ENCODE measurements at places on chromosomes 4 and X. TPM values are rescaled to one million over a fixed set of nuclear protein-coding genes. Genes with fewer than 3 reads are reported as not detected.

Gene PTCHD1
- total RNA-seq = 0.18 TPM

Gene ADAM29
- not detected for total RNA-seq

Gene MAGEC1
- 3.9 TPM for total RNA-seq

Gene NDST3
- total RNA-seq = 0.57 TPM

Gene ITM2A
- total RNA-seq = not detected

Gene MUC7
- not detected for total RNA-seq

Gene IL21
- not detected for total RNA-seq

Gene ASIC5
- not detected for total RNA-seq

Gene NPFFR2
- total RNA-seq = 0.17 TPM

Gene CENPI
- total RNA-seq = 43.6 TPM

Gene P2RY10
- not detected for total RNA-seq

Gene SPATA18
- not detected for total RNA-seq

Gene HPSE
- 2.1 TPM for total RNA-seq

Gene RRH
- not detected for total RNA-seq

Gene GYPE
- total RNA-seq = not detected

Gene ASB9
- 4.8 TPM for total RNA-seq

Gene STAP1
- total RNA-seq = not detected

Gene RBMXL3
- total RNA-seq = not detected

Gene GPR119
- not detected for total RNA-seq

Gene CRMP1
- 17.1 TPM for total RNA-seq

DNA sequence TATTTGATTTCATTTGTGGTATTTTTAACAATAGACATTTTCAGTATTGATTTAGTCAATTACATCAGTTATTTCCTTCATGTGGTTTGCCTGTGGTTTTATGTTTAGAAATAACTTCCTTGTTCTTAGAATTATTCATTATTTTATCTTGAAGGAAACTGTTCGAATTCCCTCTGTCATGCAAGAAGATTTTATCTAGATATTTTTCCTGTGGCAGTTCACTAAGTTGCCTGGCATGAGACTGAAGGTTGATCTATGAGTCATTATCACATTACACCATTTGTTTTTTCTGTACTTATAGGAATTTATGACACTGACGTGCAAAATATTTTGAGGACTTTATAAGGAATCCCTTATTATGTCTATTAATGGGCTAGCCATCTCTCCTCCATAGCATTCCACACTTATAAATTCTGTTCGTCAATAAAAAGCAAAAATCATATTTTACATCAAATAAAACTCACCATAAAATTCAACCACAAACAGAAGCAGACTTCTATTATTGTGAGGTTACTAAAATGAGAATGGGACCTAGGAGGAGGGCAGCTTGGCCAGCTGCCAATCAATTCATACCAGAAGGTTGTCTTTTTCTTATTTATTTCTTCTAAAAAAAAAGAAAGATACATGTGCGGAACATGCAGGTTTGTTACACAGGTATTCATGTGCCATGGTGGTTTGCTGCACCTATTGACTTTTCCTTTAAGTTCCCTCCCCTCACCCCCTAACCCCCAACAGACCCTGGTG, 179.0 kb downstream of the KCNIP4 start:
- no peak for DNase-seq

DNA sequence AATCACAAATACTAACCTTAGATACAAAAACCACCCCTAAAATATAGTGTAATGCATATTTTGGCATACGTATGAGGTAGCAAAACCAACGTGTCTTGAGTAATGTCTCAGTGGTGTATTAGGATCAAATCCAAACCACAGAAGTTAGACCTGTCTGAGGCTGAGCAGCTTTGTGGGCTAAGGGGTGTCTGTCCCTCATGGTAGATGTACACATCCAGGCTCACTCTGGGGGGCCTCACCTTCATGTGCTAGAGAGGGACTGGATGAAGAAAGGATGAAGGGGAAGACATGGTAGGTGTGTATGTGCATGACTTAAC, 188.0 kb upstream of the TBC1D9 start:
- peak; percentile 64 for DNase-seq

GRCh38 chr4:152382057-152382785, 153.7 kb downstream of the FBXW7 start:
- DNase-seq = no peak

- no peak for DNase-seq
These were observed 82.3 kb downstream of the PRSS12 start for GRCh38 chr4:118270492-118270891.

GRCh38 chr4:37652747-37653527, 33.2 kb downstream of the RELL1 start:
- DNase-seq = no peak

DNA sequence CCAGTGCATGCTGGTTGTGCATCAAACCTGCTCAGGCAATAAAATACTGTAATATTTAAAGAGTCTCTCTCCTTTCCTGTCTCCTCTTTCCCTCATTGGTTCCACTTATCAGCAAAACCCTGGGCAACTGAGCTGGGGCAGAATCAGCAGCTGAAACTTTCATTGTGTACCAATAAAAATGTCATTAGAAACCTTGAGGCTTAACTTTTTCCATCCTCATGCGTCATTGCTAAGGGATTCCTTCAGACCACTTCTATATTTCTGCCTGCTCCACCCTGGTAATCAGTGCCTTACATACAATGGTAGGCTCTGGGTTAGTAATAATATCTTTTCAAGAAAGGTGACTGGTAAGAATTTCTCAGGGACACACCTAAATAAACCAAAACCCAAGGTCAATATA, 880.3 kb downstream of the RPA4 start:
- no peak for DNase-seq

GRCh38 chr4:107552306-107552705, 167.7 kb downstream of the PAPSS1 start:
- no peak for DNase-seq

DNA sequence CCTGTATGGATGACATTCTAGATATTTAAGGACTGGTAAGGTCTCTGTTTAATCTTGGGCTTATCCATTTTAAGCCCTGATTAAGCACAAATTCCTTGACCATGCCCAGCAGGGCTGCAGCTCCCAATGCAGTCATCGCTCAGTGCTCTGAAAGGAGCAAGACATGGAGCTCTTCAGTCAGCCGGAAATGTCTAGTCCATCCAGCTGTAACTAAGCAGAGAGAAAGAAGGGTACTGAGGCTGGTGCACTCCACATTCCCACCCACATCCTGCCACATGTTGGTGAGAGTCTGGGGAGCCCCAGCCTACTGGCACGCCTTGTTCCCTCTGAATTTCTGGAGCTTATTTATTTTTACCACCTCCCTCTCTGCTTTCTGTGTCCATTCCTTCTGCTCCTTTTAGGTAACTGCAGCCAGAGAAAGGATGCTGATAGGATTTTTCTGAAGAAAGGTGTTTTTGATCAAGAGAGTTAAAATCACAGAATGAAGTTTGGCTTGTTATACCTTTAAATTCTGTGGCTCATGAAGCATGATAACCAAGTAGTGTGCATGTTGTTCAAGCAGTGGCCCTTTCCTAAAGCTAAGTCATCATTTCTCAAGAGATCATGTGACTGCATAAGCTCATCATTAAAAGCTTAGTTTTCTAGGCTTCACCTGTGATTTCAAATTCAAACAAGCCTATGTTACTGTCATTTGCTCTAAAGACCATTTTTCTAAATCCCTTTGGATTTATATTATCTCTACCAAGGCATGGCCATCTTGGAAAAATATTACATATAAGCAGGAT, 74.0 kb downstream of the GALNT7 start:
- no peak for DNase-seq

GRCh38 chrX:42219231-42219630, 295.9 kb upstream of the CASK start:
- peak; percentile 1 for DNase-seq

DNA sequence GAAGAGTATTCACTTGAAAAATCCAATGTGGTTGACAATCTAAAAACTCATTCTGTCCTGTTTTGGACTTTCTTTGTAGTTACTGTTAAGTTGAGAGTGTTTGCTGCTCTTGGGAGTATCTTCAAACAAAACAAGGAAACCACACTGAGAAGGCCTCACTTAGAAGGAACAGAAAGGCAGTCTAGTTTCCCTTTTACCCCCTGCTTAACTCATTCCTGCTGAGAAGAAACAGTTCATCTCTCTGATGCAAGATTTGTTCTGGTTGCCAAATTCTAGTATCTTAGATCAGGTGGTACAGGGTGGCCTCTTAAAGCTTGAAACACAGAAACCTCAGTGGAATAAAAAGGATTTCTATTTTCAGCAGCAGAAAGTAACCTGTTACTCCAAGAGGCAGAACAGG, 41.4 kb downstream of the GUCY2F start:
- DNase-seq = no peak

- no peak for DNase-seq
These were observed 355.2 kb upstream of the RASGEF1B start for GRCh38 chr4:81826817-81827424.

DNA sequence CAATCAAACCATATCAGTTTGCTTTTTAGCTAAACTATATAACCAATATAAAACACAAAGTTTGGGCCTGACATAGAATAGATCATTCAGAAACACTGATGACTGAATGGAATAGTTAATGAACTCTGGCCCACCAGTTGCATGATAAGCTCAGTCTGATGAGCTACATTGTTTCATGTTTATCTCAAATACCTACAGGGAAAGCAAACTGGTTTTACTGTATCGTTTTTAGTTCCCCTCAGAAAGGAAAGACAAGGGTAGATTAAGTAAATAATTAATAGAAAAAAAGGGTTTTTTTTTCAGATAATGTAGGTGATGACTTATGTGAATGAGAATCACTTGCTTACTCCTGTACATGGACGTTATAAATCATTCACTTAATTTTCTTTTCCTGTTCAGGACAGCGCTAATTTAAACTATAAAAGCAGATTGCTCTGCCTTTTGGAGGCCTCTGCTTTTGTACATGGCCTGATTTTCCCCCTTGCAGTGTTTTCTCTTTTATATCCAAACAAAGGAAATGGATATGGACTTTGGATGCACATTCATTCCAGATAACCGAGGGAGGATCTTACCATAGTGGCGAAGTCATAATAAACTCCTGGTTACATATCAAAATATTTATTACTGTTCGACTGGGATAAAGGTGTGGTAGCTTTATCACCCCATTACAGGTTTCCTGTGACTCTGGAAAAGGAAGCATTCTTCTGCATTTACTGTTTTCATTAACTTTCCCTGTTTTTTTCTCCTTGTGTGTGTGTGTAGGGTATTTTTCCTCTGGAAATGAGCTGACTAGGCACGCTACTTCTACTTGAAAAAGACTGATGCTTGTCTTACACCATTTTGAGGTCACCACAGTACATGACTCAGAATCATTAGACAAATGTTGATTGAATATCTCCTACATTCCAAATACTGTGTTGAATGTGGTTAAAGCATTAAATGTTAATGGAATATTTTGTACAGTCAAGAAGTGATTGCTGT, 373.1 kb upstream of the HS3ST1 start:
- no peak for DNase-seq

DNA sequence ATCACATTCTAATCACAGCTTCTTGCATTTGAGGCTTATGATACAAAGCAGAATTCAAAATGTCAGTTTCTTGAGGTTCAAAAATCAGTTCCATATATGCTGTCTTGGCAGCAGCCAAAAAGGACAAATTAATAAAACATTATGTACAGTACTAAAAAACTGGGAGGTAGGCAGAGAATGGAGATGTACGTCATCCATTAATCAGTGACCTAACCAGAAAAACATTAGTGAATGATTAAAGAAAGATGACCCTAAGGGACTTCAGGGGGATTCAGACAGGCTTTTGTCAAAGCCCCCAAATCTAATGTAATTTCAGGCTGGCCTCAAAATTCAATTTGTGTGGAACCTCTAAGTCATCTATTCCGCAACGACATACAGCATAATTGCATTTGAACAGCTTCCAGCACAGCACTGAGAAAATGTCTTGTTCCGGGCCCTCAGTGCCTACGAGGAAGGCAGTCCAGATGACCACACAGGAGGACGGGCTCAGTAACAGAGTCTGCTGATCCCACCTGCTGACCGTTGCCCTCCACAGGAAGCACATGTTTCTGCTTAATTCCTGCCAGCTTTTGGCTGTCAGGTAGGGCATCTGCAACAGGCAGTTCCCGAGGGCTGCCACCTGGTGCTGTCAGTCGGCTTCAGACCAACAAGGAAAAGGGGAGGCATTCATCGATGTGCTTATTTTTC, 83.8 kb upstream of the HHIP start:
- DNase-seq = no peak

DNA sequence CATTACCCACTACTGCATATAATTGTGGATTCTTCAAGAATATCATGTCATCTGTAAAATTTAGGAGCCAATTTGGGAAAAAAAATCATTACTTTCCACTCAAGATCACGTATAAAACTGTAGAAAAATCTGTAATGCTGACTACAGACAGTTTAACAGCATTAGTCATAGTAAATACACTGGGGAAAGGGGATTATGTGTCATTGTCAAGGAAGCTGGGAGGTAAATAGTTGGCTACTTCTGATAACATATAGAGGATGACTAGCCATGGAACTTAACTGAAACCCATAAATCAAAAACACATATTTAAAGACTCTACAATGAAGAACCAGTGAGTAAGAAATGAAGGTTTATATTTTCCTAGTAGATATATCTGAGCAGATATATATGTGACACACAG, 1666.4 kb upstream of the IGFBP7 start:
- no peak for DNase-seq

- no peak for DNase-seq
These were observed 611.0 kb upstream of the PABPC4L start for GRCh38 chr4:134812611-134813010.

- DNase-seq = no peak
These were observed 62.9 kb upstream of the NDST3 start for GRCh38 chr4:117971403-117971802.

DNA sequence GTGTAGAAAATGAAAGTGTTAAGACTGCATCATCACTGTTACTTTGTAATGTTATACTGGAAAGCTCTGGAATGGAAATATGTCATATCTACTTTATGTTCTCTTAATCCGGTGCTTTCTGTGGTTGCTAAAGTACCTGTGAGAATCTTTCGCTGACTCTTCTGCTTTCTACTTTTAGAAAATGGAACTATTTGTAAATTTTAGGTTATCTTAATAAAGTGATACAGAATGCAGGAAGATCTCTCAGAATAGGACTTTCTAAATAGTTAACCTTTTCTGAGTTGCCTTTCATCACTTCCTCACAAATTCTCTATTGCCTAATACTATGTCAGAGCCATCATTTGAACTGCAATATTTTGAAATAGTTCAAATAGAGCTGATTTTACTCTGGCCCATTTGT, 69.3 kb downstream of the BMP2K start:
- DNase-seq = no peak

- no peak for DNase-seq
These were observed 268.7 kb upstream of the GK2 start for GRCh38 chr4:79676705-79677104.

GRCh38 chr4:174611792-174612191, 89.5 kb upstream of the HPGD start:
- no peak for DNase-seq

- DNase-seq = peak; percentile 29
These were observed 17.2 kb upstream of the HOPX start for GRCh38 chr4:56698329-56698728.

Data from Daoy (cell line).